Esophagus squamous epithelium (tissue), 5 donors: ENCODE measurements at places on chromosomes 1 and 21.
A peak's percentile ranks its signal among the peaks of the same experiment; 100 is the strongest.

DNA sequence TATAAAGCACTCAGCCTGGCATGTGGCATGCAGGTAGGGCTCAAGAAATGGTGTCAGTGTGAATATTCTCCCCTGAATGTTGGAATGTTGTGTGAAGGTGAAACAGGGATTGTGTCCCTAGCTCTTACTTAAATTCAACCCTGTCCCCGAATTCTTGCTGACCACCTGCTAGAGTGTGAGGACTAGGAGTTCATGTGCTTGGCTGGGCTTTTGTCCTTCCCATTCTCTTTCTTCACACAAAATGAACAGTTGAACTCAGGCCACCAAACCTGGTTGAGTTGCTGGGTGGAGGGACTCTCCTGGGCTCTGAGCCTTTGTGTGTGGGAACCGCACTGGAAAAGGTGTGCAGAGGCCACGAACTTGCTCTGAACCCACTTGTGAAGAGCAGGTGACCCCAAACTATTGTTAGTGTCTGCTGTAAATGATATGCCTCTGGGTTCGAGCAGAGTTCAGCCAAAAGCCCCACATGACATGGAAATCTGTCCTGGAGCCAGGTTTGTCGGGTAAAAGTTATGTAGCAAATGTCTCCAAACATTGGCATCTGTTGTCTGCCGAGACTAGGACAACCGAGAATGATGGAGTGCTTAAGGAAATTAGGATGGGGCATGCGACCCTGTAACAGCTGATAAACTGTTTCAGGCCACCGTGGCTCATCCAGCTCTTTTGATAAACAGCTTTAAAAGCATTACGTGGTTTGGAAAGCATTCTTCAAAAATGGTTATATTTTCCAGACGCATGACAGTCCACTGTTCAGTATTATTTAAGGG, 144.2 kb downstream of the DHRS3 start:
- peaks cover 49% of the 10 kb centered on the region for H3K4me1 ChIP-seq
- DNase-seq: no peak
- peaks cover 5% of the 10 kb centered on the region for H3K36me3 ChIP-seq
- no peak overlapping the region for H3K4me3 ChIP-seq
- peak overlapping the region; percentile 92 for H3K27ac ChIP-seq
- no peaks in the 10 kb centered on the region for H3K27me3 ChIP-seq

- DNase-seq: no peak
- H3K27me3 ChIP-seq: no peaks in the 10 kb centered on the region
- H3K36me3 ChIP-seq: no peaks in the 10 kb centered on the region
These were observed 5.1 kb downstream of the PRXL2B start for GRCh38 chr1:2591581-2592261.

GRCh38 chr1:183937611-183938010, 99.9 kb downstream of the COLGALT2 start:
- no peak for DNase-seq
- H3K36me3 ChIP-seq: no peaks in the 10 kb centered on the region
- H3K27me3 ChIP-seq: no peaks in the 10 kb centered on the region
- no peak overlapping the region for H3K4me3 ChIP-seq
- H3K4me1 ChIP-seq: peaks cover 5% of the 10 kb centered on the region

GRCh38 chr1:59089036-59089798, 207.7 kb upstream of the FGGY start:
- H3K4me3 ChIP-seq: no peak overlapping the region
- peaks cover 4% of the 10 kb centered on the region for H3K4me1 ChIP-seq
- H3K27me3 ChIP-seq: no peaks in the 10 kb centered on the region
- no peak for DNase-seq

- H3K4me1 ChIP-seq: no peaks in the 10 kb centered on the region
- H3K36me3 ChIP-seq: no peaks in the 10 kb centered on the region
- H3K27ac ChIP-seq: no peak overlapping the region
- no peak for DNase-seq
These were observed 30.8 kb downstream of the ST6GALNAC3 start for GRCh38 chr1:76105372-76105771.

DNA sequence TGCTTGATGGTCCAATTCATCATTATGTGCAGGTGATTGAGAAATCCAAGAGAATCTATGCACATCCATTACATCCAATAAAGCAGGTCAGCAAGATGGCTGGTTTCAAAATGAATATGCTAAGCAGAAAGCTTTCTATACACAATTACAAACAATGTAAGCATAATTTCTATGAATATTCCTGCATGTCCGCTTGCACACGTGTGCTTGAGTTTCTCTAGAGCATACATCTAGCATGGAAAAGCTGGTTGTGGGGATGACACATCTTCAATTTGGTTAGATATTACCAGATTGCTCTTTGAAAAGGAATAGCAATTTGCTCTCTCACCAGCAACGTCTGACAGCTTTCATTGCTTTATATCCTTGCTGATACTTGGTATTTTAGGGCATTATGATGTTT, 160.4 kb upstream of the HMGB4 start:
- H3K27me3 ChIP-seq: no peaks in the 10 kb centered on the region
- DNase-seq: no peak
- H3K4me3 ChIP-seq: no peak overlapping the region

- no peaks in the 10 kb centered on the region for H3K27me3 ChIP-seq
- H3K27ac ChIP-seq: no peak overlapping the region
- no peak overlapping the region for H3K4me3 ChIP-seq
- no peak for DNase-seq
- no peaks in the 10 kb centered on the region for H3K4me1 ChIP-seq
- no peaks in the 10 kb centered on the region for H3K36me3 ChIP-seq
These were observed 115.5 kb downstream of the KCNK2 start for GRCh38 chr1:215198021-215198420.

DNA sequence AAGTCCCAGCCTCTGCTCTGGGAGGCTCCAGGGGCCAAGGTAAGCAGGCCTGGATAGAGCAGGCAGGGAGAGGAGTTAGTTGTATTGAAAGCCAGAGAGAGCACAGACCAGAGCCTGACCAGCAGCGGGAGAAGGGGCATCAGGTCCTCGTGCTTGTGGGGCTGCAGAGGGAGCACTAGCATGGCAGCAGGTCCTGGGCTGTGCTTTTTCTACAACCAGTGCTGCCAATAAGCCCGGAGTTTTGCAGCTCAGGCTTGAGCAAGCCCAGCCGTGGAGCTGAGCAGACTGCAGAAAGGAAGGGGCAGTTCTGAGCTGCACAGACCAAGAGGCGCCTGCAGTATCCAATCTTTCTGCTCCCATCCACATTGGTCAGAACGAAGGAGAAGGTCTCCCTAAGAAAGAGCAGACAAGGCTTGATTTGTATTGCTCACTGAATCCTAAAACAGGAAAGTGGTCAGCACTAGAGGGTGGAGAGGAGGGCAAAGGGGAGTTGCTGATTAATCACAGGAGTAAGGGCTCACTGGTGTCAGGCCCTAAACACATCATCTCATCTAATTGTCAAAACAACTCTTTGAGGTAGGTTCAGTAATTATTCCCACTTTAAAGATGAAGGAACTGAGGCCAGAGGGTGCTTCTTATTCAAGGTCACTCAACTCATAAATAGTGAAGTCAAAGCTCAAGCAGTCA, 2.7 kb downstream of the DENND2D start:
- H3K36me3 ChIP-seq: peaks cover 13% of the 10 kb centered on the region
- H3K4me1 ChIP-seq: peaks cover 100% of the 10 kb centered on the region
- no peak overlapping the region for H3K27ac ChIP-seq
- no peaks in the 10 kb centered on the region for H3K27me3 ChIP-seq
- peak overlapping the region; percentile 88 for H3K4me3 ChIP-seq

DNA sequence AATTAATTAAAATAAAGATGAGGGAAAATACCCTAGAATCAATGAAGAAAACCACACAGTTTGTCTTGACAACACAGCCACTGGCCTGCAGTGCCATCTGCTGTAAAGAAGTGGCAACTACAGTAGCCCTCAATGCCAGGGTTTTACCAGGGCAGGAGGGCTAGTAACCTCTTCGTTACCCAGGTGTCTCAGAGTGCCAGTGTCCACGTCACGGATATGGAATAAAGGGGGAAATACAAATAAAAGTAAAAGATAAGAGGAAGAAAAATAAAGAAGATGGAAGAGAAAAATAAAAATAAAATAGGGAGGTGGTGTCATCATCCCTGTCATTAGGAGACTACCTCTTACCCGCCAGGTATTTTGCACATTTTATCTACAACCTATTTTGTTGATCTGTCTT, 14.2 kb upstream of the SLC44A3 start:
- no peaks in the 10 kb centered on the region for H3K36me3 ChIP-seq
- H3K4me3 ChIP-seq: no peak overlapping the region
- peaks cover 39% of the 10 kb centered on the region for H3K4me1 ChIP-seq
- no peak overlapping the region for H3K27ac ChIP-seq
- DNase-seq: no peak
- H3K27me3 ChIP-seq: no peaks in the 10 kb centered on the region

DNA sequence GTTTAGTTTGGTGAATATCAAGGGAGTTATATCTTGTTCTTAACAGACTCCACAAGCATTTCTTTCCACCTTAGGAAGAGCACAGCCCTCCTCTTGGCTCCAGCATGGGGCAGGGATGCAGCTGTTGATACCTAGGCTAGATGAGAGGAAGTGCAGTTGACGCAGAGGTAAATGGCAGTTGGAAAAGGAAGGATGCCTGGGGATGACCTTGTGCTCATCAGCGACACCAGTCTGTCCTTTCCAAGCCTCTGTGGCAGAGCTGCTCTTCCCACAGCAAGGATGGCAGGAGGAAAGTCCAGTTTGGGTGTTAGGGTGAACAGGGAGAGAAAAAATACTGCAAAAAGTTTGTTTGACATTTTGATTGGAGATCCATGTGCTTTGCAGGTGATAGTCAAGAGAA, 6.2 kb downstream of the PROX1 start:
- peaks cover 8% of the 10 kb centered on the region for H3K4me1 ChIP-seq
- DNase-seq: no peak
- H3K36me3 ChIP-seq: no peaks in the 10 kb centered on the region
- H3K27me3 ChIP-seq: peaks cover 60% of the 10 kb centered on the region

GRCh38 chr1:31073044-31073443, 7.5 kb upstream of the PUM1 start:
- no peaks in the 10 kb centered on the region for H3K4me1 ChIP-seq
- no peaks in the 10 kb centered on the region for H3K27me3 ChIP-seq
- no peak overlapping the region for H3K27ac ChIP-seq
- H3K36me3 ChIP-seq: no peaks in the 10 kb centered on the region
